Memory B cell (primary cell): ENCODE measurements at places on chromosomes 2 and 18.
A peak's percentile ranks its signal among the peaks of the same experiment; 100 is the strongest.

GRCh38 chr2:53334610-53335009 is 433.0 kb upstream of the CHAC2 start:
- DNase-seq, result no peak
- no peaks in the 10 kb centered on the region for H3K27me3 ChIP-seq
- H3K4me3 ChIP-seq, result no peak overlapping the region
- H3K27ac ChIP-seq, result no peak overlapping the region
- no peaks in the 10 kb centered on the region for H3K4me1 ChIP-seq
- H3K36me3 ChIP-seq, result no peaks in the 10 kb centered on the region

DNA sequence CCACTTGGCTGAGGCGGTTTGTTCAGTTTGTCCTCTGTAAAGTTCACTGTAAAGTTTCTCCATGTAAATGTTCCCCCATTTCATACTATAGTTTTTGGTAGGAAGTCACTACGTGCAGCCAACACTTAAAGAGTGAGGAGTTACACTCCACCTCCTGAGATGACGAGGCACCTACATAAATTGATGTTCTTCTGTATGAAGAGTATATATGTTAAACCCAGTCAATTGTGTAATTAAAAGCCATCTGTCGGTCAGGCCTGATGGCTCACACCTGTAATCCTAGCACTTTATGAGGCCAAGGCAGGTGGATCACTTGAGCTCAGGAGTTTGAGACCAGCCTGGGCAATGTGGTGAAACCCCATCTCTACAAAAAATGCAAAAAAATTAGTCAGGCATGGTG is 7.6 kb downstream of the PIGN start:
- H3K4me3 ChIP-seq, result no peak overlapping the region
- H3K27me3 ChIP-seq, result no peaks in the 10 kb centered on the region
- H3K27ac ChIP-seq, result no peak overlapping the region
- DNase-seq, result no peak
- H3K36me3 ChIP-seq, result peaks cover 7% of the 10 kb centered on the region
- peaks cover 15% of the 10 kb centered on the region for H3K4me1 ChIP-seq

DNA sequence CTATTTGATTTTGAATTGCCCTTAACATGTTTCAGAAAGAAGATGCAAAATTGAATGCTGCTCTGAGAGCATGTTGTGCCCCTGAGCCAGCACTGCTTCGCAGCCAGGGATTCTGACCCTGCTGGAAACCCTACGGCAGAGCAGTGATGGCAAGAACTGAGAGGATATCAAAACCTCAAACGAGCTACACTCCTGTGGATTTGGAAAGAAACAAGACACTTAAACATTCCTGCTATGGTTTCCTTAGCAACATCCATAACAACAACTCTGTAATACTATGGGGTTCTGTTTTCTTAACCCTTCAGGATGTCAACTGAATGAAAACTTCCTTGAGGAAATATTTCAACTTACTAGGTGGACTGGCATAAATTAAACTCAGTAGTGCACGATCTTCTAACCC is 649.1 kb downstream of the NYAP2 start:
- no peak for DNase-seq
- H3K4me3 ChIP-seq, result no peak overlapping the region
- H3K27me3 ChIP-seq, result no peaks in the 10 kb centered on the region
- H3K27ac ChIP-seq, result no peak overlapping the region
- H3K36me3 ChIP-seq, result no peaks in the 10 kb centered on the region

- no peaks in the 10 kb centered on the region for H3K4me1 ChIP-seq
- no peak overlapping the region for H3K4me3 ChIP-seq
- no peak overlapping the region for H3K27ac ChIP-seq
- no peaks in the 10 kb centered on the region for H3K27me3 ChIP-seq
These were observed 289.0 kb upstream of the TFPI start for GRCh38 chr2:187842978-187843847.

GRCh38 chr2:101706819-101707177 is 9.3 kb downstream of the MAP4K4 start:
- no peaks in the 10 kb centered on the region for H3K27me3 ChIP-seq
- peaks cover 20% of the 10 kb centered on the region for H3K36me3 ChIP-seq
- H3K4me1 ChIP-seq, result peaks cover 61% of the 10 kb centered on the region
- peak overlapping the region; percentile 64 for H3K4me3 ChIP-seq
- DNase-seq, result no peak
- peak overlapping the region; percentile 92 for H3K27ac ChIP-seq

- H3K27ac ChIP-seq, result no peak overlapping the region
- H3K4me3 ChIP-seq, result no peak overlapping the region
- peaks cover 3% of the 10 kb centered on the region for H3K27me3 ChIP-seq
- H3K4me1 ChIP-seq, result no peaks in the 10 kb centered on the region
- no peaks in the 10 kb centered on the region for H3K36me3 ChIP-seq
These were observed 157.3 kb downstream of the MSH2 start for GRCh38 chr2:47560107-47560819.
